Stimulated activated naive CD8-positive, alpha-beta T cell treated with anti-CD3 and anti-CD28 coated beads, Interleukin-15, Interleukin-2, amounts not matched to agents 100 U/mL and 50 U/mL, for 24 hours (primary cell): ENCODE measurements at places on chromosomes 3 and 15.

- no peak for DNase-seq
Observed at GRCh38 chr3:108292905-108293328, 3.4 kb upstream of the HHLA2 start.

DNA sequence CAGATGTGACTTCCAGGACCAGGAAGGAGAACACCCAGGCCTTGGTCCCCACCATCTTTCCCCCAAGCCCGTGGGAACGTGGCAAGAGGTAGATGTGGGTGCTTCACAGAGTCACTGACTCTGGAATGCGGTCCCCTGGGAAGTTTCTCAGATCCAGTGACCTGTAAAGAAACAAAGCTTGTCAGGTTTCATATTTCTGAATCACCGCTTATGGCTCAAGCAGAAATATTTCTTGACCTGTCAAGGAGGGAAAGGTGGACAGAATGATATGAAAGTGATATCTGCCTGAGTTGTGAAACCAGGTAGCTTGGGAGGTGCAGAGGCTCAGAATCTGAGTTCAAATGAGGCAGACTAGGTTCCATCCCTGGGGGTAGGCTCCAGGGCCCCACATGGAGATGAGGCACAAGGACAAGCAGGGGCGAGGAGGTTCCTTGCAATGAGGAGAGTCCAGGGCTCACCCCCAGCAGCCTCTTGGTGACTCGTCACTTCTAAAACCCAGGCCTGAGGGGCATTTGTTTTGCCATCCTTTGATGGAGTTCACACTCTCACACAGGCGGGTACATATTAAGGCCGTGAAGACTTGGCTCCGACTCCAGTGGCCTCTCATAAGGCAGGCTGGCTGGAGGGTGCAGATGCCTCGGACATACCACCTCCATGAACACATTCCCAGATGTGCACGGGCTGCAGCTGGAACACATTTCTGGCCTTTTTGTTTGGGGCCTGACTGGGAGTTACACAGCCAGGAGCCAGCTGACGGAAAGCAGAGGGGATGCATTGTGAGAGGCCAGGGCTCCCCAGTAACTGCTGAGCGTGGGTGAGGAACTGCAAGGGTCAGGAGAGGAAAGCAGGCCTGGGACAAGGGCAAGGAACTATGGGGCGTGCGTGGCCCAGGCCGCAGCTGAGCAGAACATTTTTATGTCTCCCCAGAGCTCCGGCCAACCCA is 1.3 kb downstream of the CILP start:
- no peak for DNase-seq

DNA sequence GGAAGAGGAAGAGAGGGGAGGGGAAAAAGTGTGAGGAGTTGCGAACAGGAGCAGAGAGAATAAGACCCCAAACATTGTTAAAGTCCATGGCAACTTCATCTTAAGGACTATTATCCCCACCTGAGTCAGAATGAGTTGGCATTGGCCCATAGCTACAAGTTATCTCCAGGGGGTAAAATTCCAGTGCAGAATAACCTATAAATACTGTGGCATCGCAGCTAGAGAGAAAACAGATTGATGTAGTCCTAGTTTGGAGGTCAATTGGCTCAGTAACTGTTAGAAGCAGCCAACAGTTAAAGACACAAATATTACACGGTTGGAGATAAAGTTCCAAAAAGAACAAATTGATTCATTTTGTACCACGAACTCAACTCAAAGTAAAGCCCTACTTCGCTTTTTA is 313.9 kb upstream of the CCDC54 start:
- DNase-seq = no peak

GRCh38 chr3:179133575-179133974 is 14.6 kb upstream of the PIK3CA start:
- no peak for DNase-seq

- DNase-seq = no peak
Observed at GRCh38 chr3:177431525-177432176, 234.4 kb upstream of the TBL1XR1 start.

DNA sequence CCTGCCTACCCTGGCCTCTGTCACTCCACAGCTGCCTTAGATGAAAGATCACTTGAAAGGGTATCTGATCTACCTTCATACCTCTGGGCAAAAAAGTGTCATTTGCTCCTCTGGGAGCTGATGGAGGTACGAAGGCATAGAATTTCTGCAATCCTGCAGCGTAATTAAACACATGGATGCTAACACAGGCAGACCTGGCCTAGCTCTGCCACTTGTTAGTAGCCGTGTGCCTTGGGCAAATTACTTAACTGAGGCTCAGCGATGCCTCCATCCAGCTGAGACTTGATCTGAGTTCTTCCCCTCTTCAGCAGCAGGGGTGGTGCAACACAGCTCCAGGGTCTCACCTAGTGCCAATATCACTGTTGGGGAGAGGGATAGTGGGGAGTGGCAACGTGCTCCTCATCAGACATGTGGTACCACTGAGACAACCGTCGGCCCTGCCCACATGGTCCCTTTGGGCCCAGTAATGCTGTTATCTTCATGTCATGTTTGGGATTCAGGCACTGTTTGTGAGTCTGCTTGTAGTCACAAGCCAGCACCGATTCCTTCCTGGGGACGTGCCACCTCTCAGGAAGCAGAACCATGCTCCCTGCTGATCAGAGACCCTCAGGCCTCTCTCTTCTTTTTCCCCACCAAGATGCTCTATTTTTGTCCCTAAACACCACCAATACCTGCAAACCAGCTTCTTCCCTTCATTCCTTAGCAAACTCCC is 34.1 kb upstream of the PIAS1 start:
- no peak for DNase-seq

DNA sequence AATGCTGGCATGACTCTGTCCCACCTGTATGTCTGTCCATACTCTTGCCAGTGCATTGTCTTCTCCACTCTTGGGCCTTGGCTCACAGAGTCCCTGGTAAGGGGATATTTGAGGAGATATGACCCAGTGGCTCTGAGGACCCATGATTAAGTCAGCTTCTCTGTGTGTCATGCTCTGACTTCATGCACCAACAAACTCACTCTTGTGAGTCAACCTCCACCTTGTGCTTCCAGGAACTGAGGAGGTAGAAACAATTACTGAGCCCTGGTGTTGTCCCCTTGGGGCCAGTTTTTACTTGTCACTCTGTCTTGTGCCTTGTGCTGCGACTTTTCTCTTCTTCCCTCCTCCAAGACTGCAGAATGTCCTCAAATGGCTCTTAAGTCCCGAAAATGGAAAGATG is 127.1 kb downstream of the ABHD5 start:
- DNase-seq = no peak

GRCh38 chr3:47692158-47692557 is 89.5 kb downstream of the SMARCC1 start:
- DNase-seq = no peak

DNA sequence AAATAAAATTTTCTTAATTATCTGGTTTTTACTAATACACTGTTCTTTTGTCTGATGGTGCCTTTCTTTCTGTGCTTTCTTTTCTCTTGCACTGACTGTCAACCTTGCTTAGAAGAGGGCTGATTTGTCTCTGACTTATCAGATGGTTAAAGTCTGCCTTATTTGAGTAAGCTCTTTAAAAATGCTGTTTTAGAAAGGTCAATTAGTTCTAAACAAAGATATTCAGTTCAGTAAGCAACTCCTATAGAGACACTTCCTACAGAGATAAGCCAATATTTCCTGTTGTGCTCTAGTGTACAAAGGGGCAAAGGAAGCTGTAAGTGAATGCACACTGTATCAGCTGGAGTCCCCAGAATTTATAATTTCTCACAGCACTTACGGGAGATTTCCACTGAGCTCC is 153.4 kb upstream of the TSPAN3 start:
- DNase-seq = no peak

DNA sequence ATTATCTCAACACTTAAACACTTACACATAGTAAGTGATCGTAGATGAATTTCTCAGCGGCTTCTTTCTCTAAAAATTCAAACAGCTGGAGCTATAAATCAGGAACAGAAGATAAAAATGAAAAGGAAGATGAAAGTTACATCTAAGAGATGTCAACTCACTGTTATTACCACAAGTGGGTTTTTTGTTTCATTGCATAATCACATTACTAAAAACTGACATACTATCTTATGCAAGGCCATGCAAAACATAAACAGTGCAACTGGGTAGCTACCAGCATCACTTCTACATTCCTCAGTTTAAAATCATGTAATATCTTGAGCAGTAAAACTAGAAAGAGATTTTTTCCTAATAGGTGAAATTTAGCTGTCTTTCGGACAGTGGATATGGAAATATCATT is 14.9 kb downstream of the MINDY4B start:
- no peak for DNase-seq

GRCh38 chr3:159266779-159267178 is 464.9 kb downstream of the MFSD1 start:
- DNase-seq = peak; percentile 15

DNA sequence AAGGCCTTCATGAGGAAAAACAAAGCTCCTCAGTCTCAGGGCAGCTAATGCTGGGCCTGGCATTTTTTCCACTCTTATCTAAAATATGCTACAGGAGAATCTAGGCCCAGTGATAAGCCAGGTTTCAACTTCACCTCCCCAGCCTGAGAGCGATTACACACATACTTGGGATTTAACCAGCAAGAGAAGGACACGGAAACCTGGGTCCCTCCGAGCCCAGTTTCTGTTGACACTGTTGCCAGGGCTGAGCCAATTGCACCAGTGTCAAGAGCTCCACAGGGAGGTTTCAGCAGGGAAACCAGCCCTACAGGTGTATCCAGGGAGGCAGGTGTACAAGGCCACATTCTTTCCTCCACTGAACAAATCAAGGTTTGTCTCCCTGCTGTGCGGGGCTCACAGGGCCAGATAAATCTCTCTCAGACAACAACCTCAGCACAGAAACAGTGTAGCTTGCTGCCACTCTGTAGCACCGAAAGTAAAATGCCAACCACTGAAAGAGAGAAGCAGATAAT is 85.4 kb downstream of the MAGI1 start:
- DNase-seq = no peak

GRCh38 chr15:92813485-92813884 is 86.6 kb upstream of the CHD2 start:
- DNase-seq = no peak

GRCh38 chr15:90205886-90206285 is 4.8 kb downstream of the SEMA4B start:
- no peak for DNase-seq

- no peak for DNase-seq
Observed at GRCh38 chr3:187880441-187880840, 135.2 kb upstream of the BCL6 start.

DNA sequence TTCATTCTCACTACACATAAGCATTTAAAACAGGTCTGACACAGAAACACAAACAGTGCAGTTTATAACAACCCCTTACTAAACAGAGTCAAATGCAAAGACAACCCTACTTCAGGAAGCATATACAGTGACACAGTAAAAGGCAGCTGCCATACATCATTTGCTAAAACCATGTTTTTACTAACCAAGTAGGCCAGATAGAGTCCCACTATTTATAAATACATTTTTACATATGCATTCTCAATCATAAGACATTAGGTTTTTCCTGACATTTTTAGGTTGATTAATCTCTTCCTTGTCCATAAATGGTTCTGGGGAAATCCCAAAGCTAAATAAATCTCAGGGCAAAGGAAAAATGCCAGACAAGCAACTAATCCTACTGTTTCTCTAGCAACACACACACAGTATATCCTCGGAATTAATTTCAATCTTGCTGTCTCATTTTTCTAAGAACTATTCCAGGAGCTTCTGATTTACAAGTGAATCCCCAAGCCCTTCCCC is 39.0 kb downstream of the CHAC1 start:
- DNase-seq = no peak

DNA sequence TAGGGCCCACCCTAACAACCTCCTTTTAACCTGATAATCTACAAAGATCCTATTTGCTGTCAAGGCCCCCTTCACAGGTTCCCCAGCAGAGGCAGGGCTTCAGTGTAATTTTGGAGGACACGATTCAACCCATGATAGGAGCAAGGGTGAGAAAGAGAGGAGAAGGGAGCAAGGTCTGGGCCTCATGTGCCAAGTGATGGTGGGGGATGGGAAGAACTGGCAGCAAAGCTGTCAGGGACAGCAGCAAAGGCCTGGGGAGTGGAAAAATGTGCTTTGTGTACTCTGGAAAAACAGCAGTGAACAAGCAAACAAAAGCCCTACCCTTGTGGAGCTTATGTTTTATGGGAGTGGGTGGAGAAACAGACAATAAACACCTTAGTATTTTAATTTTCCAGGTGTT is 2.7 kb upstream of the GALNT15 start:
- DNase-seq = no peak

DNA sequence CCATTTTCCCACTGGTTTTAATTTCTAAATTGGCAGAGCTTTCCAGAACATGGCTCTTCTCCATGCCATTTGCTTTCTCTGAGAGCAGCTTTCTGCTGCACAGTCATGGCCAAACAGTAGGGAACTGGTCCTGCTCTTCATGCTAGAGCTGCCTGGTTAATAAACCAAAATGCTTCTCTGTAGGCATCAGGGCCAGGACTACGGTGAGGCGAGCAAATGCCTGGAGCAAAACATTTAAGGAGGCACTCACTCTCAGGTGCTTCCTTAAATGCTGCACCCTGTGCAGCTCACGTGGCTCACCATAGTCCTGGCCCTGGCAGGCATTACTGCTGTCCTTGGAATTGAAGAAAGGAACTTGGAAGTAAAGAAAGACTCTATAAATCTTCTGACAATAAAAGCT is 48.5 kb upstream of the PPP2R3A start:
- no peak for DNase-seq

DNA sequence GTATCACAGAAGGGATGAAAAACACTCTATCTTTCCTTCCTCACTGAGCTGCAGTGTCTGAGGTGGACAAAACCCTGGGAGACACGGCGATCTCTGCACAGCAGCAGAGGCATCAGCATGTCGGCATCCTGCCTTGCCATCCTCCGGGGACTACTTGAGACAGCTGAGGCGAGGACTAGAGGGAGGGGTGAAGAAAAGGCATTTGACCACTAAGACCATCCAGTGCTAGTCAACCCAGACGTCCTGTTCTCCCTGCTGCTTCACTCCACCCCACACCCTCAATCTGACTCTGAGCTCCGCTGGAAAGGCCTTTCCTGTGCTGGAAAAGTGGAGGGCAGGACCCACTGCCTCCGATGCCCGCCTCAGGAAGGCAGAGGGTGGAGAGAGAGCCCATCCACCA is 67.3 kb downstream of the VGLL4 start:
- no peak for DNase-seq

GRCh38 chr3:129139911-129140310 is 18.3 kb upstream of the RAB43 start:
- DNase-seq = no peak

DNA sequence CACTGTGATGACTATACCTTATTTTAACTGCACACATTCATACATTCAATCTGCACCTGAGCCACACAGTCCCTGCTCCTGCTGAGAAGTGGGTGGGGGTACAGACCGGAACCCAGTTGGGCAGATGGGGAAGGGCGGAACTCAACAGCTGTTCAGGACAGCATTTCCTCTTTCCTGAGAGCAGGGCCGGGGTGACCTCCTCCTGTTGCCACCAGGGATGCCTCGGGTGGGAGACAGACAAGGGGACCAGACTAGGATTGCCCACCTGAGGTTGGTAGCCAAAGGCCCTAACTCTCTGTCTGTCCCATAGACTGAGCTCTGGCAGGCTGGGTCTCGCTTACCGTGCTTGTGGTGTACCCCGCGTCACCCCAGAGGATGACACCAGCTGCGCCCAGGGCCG is 3.9 kb downstream of the HYAL2 start:
- no peak for DNase-seq

- DNase-seq = no peak
Observed at GRCh38 chr3:117630469-117630868, 920.9 kb downstream of the TUSC7 start.
